NCI-H1105 (cell line): ENCODE measurements at places on chromosomes 2 and 18.

- DNase-seq: peak; percentile 11
Observed at GRCh38 chr2:144681389-144681788, 161.5 kb upstream of the ZEB2 start.

GRCh38 chr2:55268288-55268906 lies 634 bp downstream of the MTIF2 start:
- DNase-seq: no peak

DNA sequence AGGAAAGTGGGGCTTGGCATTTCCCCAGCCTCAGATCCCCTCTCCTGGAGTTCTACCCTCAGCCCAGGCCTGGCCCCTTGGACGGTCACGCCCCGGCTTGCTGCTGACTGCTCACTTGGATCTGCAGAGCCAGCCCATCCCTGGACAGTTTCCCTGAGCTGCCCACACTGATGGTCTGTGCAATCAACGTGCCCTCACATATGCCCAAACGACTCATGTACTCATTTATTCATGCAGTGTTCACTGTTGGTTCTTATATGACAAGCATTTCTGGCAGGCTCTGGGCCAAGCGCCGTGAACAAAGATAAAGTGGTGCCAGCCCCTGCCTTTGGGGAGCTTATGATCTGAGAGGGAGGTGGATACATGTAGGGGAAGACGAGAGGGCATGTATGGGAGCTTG lies 20.3 kb upstream of the GLI2 start:
- no peak for DNase-seq

GRCh38 chr2:219002395-219003266 lies 9.4 kb upstream of the CRYBA2 start:
- no peak for DNase-seq

GRCh38 chr18:71878226-71878625 lies 665.9 kb downstream of the CBLN2 start:
- no peak for DNase-seq

- DNase-seq: no peak
Observed at GRCh38 chr2:227783404-227784138, 30.1 kb upstream of the CCL20 start.

DNA sequence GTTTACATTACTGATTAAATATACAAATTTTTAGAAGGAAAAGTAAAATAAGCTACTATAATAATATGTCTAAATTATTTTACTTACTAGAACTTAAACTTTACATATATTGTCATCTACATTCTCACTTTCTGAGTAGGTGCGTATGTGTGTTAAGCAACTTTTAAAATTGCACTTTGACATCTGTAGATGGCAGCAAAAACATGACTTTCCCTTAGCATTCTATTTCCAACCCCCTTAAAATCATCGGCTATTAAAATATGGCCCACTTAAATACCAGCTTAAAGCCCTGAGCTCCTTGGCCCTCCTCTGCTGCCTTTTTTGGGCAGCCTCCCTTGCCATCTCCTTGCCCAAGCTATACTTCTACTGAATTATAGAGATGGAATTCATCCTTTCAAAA lies 78.0 kb downstream of the UPP2 start:
- DNase-seq: no peak

- DNase-seq: no peak
Observed at GRCh38 chr2:235043762-235044500, 92.1 kb downstream of the SH3BP4 start.

DNA sequence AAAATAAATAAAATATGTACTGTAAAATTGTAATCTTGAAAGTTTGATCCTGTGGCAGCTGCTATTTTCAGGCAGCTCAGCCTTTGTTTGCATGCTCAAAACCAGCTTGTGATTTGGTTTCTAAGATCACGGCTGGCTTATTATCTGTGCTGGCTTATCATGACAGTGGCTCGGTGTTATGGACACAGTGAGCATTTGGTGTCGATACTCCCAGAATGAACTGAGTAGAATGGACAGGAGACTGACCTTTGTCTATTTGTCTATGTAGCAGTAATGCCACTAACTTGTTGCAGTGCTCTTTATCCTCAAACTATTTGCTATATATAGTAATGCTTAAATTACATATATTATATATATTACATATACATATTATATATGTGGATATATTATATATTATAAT lies 58.8 kb downstream of the NEDD4L start:
- no peak for DNase-seq

DNA sequence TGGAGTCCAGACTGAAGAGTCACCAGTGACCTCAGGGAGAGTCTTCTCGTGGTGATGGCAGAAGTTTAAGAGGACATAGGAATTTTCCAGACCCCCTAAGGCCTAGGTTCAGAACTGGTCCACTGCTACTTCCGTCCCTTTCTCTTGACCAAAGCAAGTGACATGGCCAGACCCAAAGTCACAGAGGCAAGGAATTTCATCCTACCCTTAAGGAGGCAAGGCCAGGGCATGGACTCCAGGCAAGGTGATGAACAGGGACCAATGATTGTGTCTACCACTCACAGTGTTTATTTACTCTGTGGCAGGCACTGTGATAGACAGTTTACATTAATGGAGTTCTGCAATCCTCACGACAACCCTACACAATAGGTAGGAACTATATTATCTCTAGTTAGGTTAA lies 265.1 kb downstream of the GLI2 start:
- DNase-seq: no peak

- no peak for DNase-seq
Observed at GRCh38 chr2:215693193-215693998, 257.5 kb upstream of the FN1 start.

DNA sequence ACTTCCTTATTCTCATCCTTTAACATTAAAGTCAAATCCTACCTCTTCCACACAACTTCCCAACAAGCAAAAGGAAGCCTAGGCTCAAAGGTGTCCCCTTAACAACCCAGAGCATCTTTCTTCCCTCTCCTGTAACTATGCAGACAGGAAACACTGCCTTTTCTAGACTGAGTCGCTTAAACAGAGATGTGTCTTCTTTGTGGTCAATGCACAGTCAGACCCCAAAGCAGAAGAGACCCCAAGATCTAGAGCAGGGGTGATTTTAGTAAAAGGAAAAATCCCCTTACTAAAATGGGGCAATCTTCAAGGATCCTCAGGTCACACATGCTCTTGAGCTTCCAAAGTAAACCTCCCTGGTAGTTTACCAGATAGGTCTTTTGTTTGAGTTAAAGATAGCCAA lies 86.6 kb upstream of the POMC start:
- no peak for DNase-seq

- no peak for DNase-seq
Observed at GRCh38 chr2:153584244-153584643, 105.7 kb upstream of the RPRM start.

- no peak for DNase-seq
Observed at GRCh38 chr18:5414546-5414945, 119.0 kb upstream of the ZBTB14 start.

DNA sequence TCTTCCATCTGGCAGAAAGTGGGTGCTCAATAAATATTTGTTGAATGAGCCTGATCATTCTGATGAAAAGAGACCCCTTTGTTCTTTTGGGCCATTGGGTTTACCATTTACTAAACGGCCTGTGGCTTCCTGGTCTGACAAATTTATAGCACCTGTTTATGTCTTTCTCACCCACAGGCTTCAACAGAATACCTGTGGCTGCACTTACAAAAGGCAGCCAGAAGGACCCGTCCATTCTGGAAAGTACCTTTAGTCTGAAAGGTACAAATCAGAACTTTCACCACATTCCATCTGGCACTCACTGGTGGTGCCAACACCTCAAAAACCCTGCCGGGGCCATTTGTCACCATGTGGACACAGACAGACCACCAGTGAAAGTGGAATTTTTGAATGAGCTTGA lies 167.5 kb downstream of the ETAA1 start:
- no peak for DNase-seq

GRCh38 chr2:222938327-222938726 lies 77.5 kb downstream of the ACSL3 start:
- DNase-seq: no peak

DNA sequence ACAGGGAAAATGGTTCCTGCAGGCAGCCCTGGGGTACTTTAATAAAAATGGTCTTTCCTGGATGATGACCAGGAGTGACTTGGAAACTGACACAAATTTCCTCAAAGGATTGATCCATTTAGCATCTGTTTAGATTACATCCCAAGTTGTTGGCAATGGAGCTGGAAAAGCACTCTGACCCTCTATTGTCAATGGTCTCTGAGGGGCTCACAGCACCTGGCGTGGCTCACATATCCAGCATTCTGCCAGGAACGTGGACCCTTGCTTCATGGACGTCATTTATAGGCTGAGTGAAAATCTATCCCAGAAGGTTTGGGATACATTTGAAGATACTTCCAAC lies 43.8 kb downstream of the SERTAD2 start:
- no peak for DNase-seq

- DNase-seq: peak; percentile 52
Observed at GRCh38 chr18:34631093-34631966, 78.8 kb upstream of the DTNA start.

- DNase-seq: no peak
Observed at GRCh38 chr2:227782804-227783203, 30.8 kb upstream of the CCL20 start.

DNA sequence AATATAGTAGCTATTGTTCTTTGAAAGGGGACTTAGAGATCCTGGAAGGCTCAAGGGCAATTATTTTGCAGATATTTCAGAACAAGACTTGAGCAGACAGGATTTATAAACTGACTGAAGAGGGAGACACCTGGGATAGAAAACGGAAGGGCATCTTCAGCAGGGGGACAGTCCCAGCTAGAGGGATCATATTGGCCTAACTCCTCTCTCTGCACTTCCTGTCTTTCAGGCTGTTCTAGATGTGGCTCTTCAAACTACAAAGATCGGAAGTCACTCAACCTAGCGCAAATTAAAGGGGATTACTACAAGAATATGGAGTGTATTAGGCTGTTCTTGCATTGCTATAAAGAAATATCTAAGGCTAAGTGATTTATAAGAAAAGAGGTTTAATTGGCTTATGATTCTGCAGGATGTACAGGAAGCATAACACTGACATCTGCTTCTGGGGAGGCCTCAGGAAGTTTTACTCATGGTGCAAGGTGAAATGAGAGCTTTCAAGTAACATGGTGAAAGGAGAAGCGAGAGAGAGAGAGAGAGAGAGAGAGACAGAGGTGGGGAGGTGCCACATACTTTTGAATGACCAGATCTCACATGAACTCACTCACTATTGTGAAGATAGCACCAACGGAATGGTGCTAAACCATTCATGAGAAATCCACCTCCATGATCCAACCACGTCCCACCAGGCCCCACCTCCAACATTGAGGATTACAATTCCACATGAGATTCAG lies 5.3 kb upstream of the CTIF start:
- no peak for DNase-seq
